Activated CD4-positive, alpha-beta T cell treated with anti-CD3 and anti-CD28 coated beads, Interleukin-2, amount 50 U/mL, for 4 hours (primary cell): ENCODE measurements at places on chromosomes 16 and 17.

DNA sequence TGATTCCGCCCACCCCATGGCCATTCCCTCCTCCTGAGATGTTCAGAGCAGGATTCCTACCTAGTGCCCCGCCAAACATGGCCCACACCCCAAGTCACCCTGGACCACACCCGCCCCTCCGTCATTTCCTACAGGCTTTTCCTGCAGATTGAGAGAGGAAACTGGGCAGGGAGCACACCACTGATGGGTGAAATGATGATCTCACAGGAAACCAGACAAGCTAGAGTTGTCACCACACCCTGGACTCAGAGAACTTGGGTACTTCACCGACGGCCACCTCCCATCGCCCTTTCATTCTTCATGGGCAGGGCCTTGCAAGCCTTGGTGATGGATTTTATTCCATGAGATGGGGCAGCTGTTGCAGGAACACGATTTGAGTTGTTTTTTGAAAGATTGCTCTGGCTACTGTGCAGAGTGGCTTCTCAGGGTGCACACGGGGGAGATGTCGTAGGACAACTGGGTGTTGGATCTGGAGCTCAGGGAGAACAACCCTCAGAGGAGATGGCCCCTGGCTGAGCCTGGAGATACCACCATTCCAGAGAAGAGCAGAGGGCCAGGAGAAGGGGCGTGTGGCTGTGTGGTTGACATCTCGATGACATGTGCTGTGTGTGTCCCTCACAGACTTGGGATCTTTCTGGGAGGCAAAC, 7.4 kb upstream of the B9D1 start:
- DNase-seq: no peak

GRCh38 chr17:29777663-29778062, 152.4 kb downstream of the SSH2 start:
- DNase-seq: no peak

- no peak for DNase-seq
Measured at GRCh38 chr16:50301626-50302471, 35.5 kb downstream of the ADCY7 start.

GRCh38 chr16:6131526-6132050, 1034.0 kb upstream of the EEF2KMT start:
- no peak for DNase-seq

DNA sequence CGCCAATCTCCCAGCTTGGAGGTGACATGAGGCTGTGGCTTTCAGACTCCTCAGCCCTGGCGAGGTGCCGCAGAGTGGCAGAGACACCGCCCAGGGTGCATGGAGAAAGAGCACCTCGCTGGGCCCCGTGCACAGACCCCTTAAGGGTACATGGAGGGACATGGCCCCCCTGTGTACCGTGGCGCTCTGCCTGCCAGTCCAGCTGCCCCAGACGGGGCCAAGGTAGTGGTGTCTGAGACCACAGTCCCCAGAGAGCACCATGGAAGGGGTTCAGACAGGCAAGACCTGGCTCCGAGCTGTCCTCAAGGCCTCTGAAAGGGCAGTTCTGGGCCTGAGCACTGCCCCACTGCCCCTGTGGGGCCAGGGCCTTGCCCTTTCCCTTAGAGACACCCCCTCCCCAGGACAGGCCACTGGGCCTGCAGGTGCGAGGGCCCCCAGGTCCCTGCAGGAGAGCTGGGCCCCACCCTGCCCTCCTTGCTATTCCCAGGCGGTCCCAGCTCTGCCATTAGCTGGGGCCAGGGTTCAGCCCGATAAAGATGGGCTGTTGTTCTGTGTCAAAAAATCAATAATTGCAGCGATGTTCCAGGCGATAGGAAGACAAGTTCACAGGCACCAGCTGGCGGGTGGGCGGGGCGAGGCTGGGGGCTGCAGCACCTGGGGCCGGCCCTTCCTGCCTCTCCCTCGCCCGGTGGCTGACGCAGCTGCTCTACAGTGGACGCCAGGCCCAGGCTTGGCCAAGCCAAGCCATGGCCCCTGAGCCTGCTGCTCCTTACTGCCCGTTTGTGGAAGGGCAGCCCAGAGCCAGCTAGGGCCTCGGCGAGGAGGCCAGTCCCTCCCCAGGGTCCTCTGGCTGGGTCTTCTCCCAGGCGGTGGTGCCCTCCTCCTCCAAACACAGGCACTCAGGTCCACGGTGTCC, 51.7 kb downstream of the ZFPM1 start:
- DNase-seq: no peak

DNA sequence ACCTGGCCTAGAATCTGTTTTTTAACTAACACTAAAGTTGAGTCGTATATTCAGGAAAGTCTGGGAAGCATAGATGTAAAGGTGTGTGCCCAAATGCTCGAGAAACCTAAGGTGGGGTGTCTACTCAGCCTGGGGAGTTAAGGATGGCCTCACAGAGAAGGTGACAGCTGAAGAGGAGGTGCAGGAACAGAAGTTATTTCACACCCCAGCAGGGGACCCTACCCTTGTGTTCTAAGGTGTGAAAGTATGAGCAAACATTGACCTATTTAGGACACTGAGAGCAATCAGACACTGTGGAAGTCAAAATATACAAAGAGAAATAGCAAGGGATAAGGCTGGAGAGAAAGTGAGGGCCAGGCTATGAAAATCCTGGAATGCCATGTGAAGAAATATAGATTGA, 49.0 kb upstream of the DHX40 start:
- DNase-seq: no peak

- no peak for DNase-seq
Measured at GRCh38 chr17:68424861-68425260, 32.4 kb downstream of the WIPI1 start.

DNA sequence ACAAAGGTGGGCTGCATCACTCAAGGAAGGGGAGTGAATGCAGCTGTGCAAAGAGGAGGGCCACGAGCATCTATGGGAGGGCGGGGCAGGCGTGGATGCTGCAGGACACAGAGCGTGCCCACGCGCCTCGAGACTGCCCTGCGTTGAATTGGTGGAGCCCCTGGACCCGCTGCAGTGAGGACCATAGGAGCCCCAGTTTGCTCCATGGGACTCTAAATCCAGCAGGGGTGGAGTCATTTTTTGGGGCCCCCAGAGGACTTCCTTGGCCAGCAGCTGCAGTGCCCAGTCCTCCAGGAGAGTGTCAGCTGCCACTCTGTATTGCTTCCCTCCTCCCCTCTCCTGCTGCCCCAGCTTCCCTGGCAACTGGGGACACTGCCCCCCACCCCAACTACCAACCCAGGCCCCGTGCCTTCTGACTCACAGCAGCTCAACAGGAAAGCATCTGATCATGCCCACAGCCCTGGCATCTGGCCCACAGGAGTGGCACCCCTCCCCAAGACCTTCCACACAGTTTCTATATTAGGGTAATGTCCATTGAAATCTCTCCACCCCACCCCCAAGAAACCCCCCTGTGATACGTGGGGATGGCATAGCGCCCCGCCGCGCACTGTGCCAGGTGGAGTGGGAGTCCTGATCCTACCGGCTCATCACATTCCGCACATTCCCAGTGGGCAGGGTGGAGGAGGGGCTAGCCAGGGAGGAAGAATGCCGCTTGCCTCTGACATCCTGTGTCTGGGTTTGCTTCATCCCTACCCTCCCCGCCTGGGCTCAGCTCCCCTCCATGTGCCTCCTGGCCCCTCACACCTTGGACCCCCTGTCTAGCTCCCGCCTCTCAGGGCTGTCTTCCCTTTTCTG, 27.8 kb upstream of the ITGA3 start:
- DNase-seq: no peak

GRCh38 chr16:89602273-89602951, 11.0 kb upstream of the DPEP1 start:
- DNase-seq: peak; percentile 64

DNA sequence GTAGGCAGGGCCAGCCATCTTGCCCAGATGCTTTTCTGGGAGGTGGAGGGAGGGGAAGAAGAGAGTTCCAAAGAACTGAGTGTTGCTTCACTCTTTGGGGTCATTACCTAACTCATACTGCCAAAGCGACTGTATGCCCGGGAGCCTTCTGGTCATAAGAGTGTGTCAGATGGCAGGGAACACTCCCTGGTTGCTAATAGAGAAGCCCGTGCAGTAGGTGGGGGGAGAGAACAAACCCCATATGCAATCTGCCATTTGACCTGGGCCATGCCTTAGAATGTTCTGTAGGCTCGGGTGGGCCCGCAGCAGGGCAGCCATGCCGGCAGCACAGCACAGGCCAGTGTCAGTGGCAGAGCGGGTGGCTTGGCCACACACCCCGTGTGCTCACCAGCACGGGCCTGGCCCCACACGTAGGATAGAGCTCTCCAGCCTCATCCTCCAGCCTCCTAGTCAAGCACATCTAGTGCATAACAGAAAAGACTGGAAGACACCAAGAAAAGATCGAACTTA, 120.5 kb downstream of the SOCS1 start:
- no peak for DNase-seq

- DNase-seq: no peak
Measured at GRCh38 chr16:6969594-6969993, 363.1 kb upstream of the RBFOX1 start.

DNA sequence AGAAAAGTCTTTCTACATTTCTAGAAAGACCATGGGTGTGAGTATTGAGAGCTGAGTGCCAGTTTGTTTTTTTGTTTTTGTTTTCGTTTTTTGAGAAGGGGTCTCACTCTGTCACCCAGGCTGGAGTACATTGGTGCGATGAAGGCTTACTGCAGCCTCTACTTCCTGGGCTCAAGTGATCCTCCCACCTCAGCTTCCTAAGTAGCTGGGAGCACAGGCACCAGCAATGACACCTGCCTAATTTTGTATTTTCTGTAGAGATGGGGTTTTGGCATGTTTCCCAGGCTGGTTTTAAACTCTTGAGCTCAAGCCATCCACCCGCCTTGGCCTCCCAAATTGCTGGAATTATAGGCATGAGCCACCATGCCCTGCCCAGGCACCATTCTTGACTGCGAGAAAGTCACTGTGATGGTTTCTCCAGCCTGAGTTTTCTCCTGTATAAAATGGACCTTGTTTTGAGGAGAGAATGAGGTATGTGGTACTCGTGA, 673.8 kb downstream of the MAF start:
- no peak for DNase-seq

DNA sequence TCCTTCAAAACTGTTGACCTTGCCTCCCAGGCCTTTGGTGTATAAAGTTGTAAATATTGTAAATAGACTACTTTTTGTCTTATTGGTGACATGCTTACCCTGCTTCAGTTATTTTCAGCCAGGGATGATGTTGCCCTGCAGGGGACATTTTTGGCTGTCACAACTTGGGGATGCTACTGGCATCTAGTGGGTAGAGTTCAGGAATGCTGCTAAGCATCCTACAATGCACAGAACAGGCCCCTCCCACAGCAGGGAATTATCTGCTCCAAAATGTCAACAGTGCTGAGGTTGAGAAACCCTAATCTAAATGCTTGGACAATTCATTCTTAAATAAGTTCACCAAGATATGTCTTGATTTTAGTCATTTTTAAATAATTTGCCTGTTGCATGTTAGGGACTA, 459.8 kb downstream of the PMP22 start:
- DNase-seq: no peak

- DNase-seq: no peak
Measured at GRCh38 chr16:11990702-11991390, 14.3 kb downstream of the SNX29 start.

DNA sequence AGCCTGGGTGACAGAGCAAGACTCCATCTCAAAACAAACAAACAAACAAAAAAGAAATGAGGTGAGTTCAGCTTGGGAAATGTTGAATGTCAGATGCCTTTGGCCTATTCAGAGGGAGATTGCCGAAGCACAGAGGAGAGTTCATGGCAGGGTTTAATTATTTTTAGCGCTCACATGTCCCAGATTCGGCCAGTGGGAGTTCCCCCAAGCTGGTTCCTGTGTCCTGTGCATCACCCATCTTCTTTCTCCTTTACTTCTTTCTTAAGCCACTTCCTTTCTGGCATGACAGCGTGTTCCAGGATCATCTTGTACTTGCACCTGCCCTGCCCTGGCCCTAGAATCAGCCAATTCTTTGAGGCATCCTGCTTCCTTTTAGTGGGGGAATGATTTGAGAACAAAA, 9.2 kb downstream of the MPV17L start:
- no peak for DNase-seq

GRCh38 chr17:50492214-50492613, 13.6 kb downstream of the RSAD1 start:
- no peak for DNase-seq

- DNase-seq: no peak
Measured at GRCh38 chr17:70288540-70289290, 119.4 kb downstream of the KCNJ2 start.

GRCh38 chr17:39225308-39225958, at the start of gene STAC2:
TSS of gene STAC2 (minus strand) at chr17:39225945. CDS start at chr17:39225502, 443 bp downstream.
- no peak for DNase-seq

GRCh38 chr16:81582655-81583441, 138.2 kb downstream of the CMIP start:
- DNase-seq: no peak

DNA sequence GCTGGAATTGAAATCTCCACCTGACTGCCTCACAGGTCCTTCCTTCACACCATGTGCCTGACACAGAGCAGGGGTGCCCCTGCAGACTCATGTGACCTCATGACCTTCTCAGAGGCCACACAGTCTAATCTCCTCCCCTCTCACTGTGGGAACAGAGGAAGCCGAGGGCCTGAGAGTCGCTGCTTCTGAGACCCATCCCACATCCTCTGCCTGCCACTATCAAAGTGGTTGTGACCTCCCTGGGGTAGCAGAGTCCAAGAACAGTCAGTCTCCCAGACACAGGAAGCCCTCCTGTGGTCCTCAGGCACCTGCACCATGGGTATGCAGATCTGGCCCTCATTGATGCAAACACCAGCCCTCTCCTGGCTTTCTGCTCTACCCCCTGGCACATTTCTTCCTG, 78.5 kb downstream of the RAB11FIP4 start:
- no peak for DNase-seq

DNA sequence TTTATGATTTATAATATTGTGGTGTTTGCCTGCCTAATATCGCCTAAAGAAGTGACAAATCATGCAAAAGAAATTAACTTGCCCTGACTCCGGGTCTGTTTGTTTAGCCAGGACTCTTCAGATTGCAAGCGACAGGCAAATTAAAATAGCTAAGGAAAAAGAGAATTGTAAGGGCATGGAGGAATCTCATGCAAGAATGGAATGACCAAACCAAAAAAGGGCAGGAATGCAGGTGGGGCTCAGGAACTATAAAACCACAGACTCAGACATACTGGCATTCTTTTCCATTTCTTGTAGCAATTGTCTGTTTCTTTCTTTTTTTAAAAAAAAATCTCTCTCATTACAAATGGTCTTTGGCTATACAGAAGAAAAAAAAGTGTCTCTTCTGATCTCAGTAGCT, 188.1 kb upstream of the XYLT1 start:
- DNase-seq: no peak

- DNase-seq: no peak
Measured at GRCh38 chr16:26599785-26600104, 467.0 kb upstream of the C16orf82 start.

DNA sequence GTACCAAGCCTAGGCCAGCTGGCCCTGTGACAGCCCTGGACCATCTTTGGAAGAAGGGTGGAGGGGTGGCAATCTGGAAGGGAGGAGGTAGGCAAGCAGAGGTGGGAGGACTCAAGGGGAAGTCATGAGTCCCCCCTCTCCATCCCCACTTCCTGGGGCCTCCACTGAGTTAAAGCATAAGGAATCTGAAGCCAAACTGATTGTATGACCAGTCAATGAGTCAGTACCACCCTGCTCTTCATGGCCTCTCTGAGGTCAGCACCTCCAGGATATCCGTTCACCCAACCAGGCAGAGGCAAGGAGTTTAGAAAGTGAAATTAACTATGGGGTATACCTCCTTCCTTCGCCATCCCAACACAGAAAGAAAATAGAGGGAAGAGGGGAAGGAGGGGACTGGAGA, 272.7 kb downstream of the SOX9 start:
- no peak for DNase-seq

- DNase-seq: no peak
Measured at GRCh38 chr16:1745181-1745899, 26.0 kb downstream of the NME3 start.
